Bronchial smooth muscle cell (primary cell): ENCODE measurements at places on chromosomes 13 and 19. TPM values are rescaled to one million over a fixed set of nuclear protein-coding genes. Genes with fewer than 3 reads are reported as not detected.

The ADGRE2 gene
- total RNA-seq: under 0.01 TPM in 1 of 2 replicates, not detected in the other

The JSRP1 gene
- total RNA-seq: not detected in 2 replicates

The PDE4C gene
- 2.2 and 2.9 TPM in 2 replicates for total RNA-seq

The SHD gene
- total RNA-seq: not detected in 2 replicates

The CABP5 gene
- not detected in 2 replicates for total RNA-seq

The KLK8 gene
- total RNA-seq: not detected in 2 replicates

The SIGLEC10 gene
- not detected in 2 replicates for total RNA-seq

The SWSAP1 gene
- 0.09 and 0.47 TPM in 2 replicates for total RNA-seq

The UHRF1 gene
- 9.4 and 11.5 TPM in 2 replicates for total RNA-seq

The FREM2 gene
- total RNA-seq: under 0.01 TPM in 1 of 2 replicates, not detected in the other

The FBXO17 gene
- total RNA-seq: 23.0 and 27.2 TPM in 2 replicates

The PABPC3 gene
- total RNA-seq: under 0.01 and 0.17 TPM in 2 replicates

The GAS6 gene
- total RNA-seq: 70.6 and 97.5 TPM in 2 replicates

The KLK3 gene
- 0.09 TPM in 1 of 2 replicates, not detected in the other for total RNA-seq

The LIN7B gene
- total RNA-seq: 12.0 and 13.3 TPM in 2 replicates

The PRX gene
- 1.9 and 2.2 TPM in 2 replicates for total RNA-seq

The CCDC70 gene
- total RNA-seq: not detected in 2 replicates

The AMER2 gene
- under 0.01 TPM in 1 of 2 replicates, not detected in the other for total RNA-seq
